ENCODE measurements at places on chromosomes 16 and 17. TPM values are rescaled to one million over a fixed set of nuclear protein-coding genes. Genes with fewer than 3 reads are reported as not detected.

DNA sequence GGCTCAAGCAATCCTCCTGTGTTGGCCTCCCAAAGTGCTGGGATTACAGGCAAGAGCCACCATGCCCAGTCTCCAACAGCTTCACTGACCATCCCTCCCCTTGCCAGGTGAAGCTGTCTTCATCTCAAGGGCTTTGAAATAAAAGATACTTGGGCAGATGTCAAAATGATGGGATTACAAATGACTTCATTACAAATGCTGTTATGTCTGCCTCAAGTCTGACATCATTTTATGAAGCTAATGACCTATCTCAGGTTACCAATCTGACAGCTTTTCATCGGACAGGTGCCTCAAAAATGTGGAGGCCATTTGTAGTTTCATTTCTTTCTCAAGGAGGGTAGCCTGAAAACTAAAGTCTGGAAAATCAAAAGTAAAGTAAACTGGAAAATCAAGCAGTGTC is 323.7 kb upstream of the TBX2 start:
- H3K36me3 ChIP-seq: no peaks in the 10 kb centered on the region
- H3K27ac ChIP-seq: no peak overlapping the region
- peaks cover 2% of the 10 kb centered on the region for H3K4me1 ChIP-seq
- no peak overlapping the region for H3K4me3 ChIP-seq

DNA sequence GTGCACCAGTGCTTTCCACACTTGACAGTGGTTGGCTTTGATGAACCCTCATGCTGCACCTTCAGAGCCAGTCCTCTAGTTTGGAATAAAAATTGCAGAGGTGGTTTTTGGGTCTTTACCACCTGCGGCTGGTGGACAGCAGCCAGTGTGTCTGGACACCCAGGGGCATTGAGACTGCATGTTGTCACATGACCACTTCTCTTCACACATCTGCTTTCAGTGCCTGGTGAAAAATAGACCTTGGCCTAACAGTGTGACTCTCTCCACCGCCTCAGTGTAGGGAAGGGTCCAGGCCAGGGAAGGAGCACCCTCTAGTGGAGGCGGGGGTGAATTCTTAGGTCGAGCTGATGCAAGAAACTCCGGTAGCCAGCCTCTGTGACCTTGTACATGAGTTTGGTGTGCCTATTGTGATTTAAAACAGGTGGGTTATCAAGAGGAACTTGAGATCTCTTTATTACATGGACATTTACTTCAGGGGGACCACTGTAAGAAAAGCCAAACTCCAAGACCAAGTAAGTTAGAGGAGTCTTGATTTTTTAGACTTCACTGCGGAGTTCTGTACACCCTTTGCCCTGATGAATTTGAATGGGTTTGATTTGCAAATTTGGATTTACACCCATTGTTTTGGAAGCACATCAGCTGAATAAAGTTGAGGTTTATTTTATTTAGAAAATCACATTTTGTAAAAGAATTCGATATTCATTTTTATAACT is 17.9 kb downstream of the GOSR2 start:
- H3K4me3 ChIP-seq: no peak overlapping the region
- H3K27me3 ChIP-seq: no peaks in the 10 kb centered on the region
- H3K4me1 ChIP-seq: no peaks in the 10 kb centered on the region
- H3K27ac ChIP-seq: no peak overlapping the region
- H3K36me3 ChIP-seq: peaks cover 8% of the 10 kb centered on the region

- DNase-seq: no peak
- no peaks in the 10 kb centered on the region for H3K27me3 ChIP-seq
- peaks cover 3% of the 10 kb centered on the region for H3K4me1 ChIP-seq
- no peak overlapping the region for H3K27ac ChIP-seq
These were observed 68.5 kb downstream of the C16orf95 start for GRCh38 chr16:87248714-87249113.

DNA sequence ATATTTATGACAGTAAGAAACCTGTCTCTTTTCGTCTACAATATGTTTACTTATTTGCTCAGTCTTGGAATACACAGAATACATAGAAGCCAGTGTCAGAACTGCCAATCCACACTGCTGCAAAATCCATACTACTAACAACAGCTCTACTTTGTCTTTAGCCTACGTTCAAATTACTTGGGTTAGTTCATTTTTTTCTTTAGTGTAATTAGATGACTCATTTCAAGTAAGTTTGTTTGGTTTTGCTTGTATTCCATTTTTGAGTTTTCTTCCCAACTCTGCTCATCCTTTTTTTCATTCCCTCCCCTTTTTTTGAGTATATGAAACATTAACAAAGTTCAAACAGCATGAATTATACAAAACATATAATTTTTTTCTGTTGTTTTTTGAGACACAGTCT is 16.9 kb downstream of the CMC2 start:
- H3K27me3 ChIP-seq: no peaks in the 10 kb centered on the region
- H3K36me3 ChIP-seq: peaks cover 4% of the 10 kb centered on the region
- no peak overlapping the region for H3K27ac ChIP-seq

DNA sequence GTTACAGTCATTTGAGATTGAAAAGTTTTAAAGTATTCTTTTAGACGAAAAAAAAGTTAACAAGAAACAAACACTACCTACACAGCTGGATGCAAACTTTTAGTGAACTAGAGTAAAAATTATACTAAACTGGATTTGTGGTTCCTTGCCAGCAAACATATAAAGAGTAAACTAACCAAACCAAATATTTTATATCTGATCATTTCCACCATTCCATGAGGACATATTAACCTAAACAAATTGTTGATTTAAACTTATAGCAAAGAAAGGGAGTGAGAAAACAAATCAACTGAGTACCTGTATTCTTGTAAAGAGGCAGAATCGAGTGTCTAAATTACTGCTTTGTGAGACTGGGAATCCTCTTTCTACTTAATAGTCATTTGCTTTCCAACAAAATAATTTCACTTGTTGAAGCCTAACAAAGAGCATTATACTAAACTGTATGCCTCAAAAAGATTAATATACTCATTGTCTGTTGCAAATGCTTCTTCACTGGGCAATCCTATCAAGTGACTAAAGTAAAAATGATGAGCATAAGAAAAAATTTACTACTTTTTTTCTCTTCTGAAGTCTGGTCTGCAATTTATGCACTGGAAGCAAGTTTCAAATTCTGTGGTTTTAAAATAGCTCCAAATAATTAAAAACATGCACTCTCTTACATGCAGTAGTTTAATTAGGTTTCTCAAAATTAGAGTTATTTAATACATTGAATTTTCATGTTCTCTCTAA is 37.5 kb downstream of the AKAP10 start:
- no peak overlapping the region for H3K27ac ChIP-seq
- peaks cover 4% of the 10 kb centered on the region for H3K4me1 ChIP-seq
- peaks cover 59% of the 10 kb centered on the region for H3K36me3 ChIP-seq
- no peak for DNase-seq
- H3K4me3 ChIP-seq: no peak overlapping the region
- no peaks in the 10 kb centered on the region for H3K27me3 ChIP-seq

- no peak overlapping the region for H3K27ac ChIP-seq
- H3K4me3 ChIP-seq: peak overlapping the region; percentile 81
- no peaks in the 10 kb centered on the region for H3K36me3 ChIP-seq
- no peaks in the 10 kb centered on the region for H3K4me1 ChIP-seq
- no peak for DNase-seq
These were observed 416 bp downstream of the RNF43 start for GRCh38 chr17:58416937-58417299.

DNA sequence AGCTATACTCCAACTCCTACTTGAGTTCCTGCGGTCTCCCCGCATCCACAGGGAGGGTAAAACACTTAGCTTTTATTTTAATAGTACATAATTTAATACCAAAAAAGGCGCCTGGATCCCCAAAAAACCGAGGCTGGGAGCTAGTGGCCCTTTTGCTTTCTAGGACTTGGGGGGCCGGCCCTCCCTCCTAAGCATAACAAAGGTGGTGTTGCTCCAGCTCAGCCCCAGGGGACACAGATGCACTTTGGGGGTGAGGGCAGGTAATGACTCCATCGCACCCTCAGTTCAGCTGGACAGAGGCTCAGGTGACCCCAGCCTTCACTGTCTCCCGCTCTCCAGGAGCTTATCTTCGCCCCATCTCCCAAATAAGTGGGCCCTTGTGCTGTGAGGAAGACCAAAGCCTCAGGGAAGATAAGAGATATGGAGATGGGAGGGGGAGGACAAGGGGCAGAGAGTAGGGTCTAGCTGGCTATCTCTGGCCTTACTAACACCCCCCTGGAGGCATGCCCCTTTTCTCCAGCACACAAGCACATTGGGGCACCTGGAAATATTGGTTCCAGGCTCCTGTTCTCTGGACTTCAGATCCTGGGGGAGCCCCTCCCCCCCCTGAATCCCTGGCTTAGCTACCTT is 2.8 kb upstream of the NHERF1 start:
- H3K27me3 ChIP-seq: no peaks in the 10 kb centered on the region
- peak; percentile 27 for DNase-seq
- H3K27ac ChIP-seq: no peak overlapping the region
- H3K36me3 ChIP-seq: peaks cover 8% of the 10 kb centered on the region
- H3K4me3 ChIP-seq: no peak overlapping the region

GRCh38 chr16:65002265-65002664 is 119.6 kb downstream of the CDH11 start:
- H3K27me3 ChIP-seq: no peaks in the 10 kb centered on the region
- no peak for DNase-seq
- H3K4me1 ChIP-seq: peaks cover 2% of the 10 kb centered on the region
- H3K4me3 ChIP-seq: no peak overlapping the region
- H3K36me3 ChIP-seq: no peaks in the 10 kb centered on the region
- H3K27ac ChIP-seq: no peak overlapping the region

DNA sequence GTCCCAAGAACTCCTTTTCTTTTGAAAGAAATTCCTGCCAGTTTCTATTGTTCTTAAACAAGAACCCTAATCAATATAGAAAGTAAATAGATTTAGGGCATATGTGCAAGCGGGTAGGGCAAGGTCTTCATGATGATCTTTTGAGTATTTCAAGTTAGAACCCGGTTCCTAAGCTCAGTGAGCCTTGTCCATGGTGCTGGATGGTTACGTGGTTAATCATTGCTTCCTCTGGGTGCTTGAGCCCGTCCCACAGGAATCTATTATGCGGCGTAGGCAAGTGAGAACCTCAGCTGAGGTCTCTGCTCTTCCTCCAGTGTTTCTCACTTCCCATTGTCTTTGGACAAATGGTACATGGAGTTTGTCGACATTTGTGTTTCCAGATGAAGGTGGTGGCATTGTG is 580.8 kb upstream of the EEF2KMT start:
- no peaks in the 10 kb centered on the region for H3K27me3 ChIP-seq
- no peak overlapping the region for H3K4me3 ChIP-seq
- H3K27ac ChIP-seq: no peak overlapping the region
- H3K4me1 ChIP-seq: no peaks in the 10 kb centered on the region
- no peaks in the 10 kb centered on the region for H3K36me3 ChIP-seq
- peak; percentile 71 for DNase-seq

DNA sequence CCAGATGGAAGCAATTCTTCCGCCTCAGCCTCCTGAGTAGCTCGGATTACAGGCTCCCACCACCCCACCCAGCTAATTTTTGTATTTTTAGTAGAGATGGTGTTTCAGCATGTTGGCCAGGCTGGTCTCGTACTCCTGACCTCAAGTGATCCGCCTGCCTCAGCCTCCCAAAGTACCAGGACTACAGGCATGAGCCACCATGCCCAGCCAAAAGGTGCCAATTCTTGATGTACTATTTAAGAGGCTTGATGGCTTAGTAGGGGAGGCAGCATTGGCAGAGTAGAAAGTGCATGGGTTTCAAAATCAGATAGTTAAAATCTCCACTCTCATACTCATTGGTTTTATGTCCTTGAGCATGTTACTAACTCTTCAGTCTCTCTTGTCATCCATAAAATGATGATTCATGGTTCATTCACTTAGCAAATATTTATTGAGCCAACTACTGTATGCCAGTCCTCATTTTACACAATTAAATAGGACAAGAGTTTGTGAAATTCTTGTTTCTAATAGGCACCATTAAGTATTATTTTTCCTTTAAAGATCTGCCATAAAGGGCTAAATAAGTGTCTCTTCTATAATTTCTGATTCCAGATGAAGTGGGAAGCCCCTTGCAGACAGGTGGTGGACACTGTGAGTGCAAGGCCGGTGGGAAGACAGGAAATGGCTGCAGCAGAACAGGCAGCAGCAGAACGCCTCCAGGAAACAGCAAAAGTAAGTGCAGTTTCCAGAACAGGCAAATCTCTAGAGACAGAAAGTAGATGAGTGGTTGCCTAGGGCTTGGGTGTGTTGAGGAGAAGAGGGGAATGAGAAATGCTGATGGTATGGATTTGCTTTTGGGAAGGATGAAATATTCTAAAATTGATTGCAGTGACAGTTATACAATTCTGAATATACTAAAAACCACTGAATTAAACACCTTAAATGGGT is 8.2 kb upstream of the RPL27 start:
- no peak overlapping the region for H3K4me3 ChIP-seq
- peaks cover 33% of the 10 kb centered on the region for H3K36me3 ChIP-seq
- H3K4me1 ChIP-seq: no peaks in the 10 kb centered on the region
- no peak for DNase-seq
- H3K27me3 ChIP-seq: no peaks in the 10 kb centered on the region

Gene NOD2
- total RNA-seq: 0.17 TPM

Gene TSPAN10
- total RNA-seq: 1.2 TPM

Gene GFAP
- 1.1 TPM for total RNA-seq

Gene CFAP119
- 5.4 TPM for total RNA-seq

Gene SLC26A11
- 26.5 TPM for total RNA-seq
